Kidney tubule cell (primary cell): ENCODE measurements at places on chromosomes 1 and 21.
A peak's percentile ranks its signal among the peaks of the same experiment; 100 is the strongest.

- peak; percentile 10 for DNase-seq
These were observed 55.4 kb upstream of the SCYL3 start for GRCh38 chr1:169949139-169949538.

- DNase-seq = no peak
These were observed 28.2 kb downstream of the RNF220 start for GRCh38 chr1:44433209-44433608.

DNA sequence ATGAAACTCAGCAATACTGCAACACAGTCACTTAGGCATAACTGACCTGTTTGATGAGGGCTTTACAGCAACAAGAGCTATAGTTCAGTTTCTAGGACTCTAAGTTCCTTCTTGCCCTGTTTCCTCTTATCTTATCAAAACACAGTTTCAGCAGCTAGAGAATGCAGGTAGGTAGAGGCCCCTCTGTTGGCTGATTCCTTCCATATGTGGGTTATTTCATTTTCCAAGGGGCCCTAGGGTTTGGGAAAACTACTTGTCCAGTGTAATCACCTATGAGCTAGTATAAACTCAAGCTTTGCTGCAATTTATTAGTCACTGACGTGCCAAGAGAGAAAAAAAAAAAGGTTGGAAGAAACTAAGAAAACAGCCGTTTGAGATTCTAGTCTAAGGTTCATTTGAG is 607.7 kb upstream of the USP24 start:
- no peak for DNase-seq

DNA sequence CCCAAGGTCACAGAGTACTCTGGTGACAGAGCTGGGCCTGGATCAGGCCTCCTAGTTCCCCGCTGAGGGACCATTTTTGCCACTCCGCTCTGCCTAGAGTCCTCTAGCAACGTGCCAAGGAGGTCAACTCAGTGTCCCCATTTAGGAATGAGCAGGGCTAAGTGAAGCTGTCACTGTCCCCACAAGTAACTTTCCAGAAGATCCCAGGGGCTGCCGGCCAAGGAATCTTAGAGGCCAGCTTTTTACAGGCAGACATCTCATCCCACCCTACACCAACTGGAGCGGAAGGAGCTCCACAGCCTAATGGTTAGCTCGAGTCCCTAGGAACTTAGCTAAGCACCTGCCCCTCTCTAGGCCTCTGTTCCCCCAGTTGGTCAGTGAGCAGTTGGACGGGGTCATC is 59.7 kb downstream of the VWA5B1 start:
- DNase-seq = no peak

DNA sequence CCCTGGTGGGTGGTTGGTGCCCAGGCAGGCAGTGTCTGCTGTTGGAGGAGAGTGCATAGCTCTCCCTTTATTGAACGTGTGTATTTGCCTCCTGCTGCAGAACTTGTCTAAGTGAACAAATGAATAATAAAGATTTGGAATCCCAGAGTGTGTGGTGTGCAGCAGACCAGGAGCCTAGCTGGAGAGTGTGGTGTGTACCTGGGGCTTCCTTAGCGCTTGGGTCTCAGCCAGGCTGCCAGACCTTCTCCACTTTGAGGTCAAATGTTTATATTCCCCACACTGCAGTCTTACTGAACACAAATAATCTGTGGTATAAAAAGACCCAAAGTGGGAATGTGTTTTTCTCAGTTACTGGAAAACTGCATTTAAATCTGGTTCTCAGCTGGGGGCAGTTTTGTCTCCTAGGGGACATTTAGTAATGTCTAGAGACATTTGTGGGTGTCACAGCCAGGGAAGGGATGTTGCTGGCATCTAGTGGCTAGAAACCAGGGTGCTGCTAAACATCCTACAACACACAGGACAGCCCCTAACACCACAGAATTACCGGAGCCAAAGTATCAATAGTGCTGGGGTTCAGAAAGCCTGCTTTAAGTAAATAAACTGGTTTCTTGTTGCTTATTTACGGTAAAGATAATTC is 23.6 kb downstream of the SLC37A1 start:
- no peak for DNase-seq

GRCh38 chr1:223140611-223141405 is 2.2 kb downstream of the TLR5 start:
- peak; percentile 17 for DNase-seq

GRCh38 chr1:61269602-61270001 is 187.2 kb downstream of the NFIA start:
- DNase-seq = no peak

DNA sequence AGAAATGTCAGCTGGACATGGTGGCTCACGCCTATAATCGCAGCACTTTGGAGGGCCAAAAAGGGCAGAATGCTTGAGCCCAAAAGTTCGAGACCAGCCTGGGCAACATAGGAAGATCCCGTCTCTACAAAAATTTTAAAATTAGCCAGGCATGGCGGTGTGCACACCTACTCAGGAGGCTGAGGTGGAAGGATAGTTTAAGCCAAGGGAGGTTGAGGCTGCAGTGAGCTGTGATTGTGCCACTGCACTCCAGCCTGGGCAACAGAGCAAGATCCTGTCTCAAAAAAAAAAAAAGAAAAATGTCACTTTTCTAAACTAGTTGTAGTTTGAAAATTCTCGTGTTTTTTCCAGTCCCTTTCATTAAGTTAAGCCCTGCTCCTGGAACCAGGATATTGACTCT is 9.1 kb downstream of the CLSTN1 start:
- DNase-seq = no peak

- DNase-seq = no peak
These were observed 15.4 kb upstream of the RNU1-4 start for GRCh38 chr1:16724718-16725438.

DNA sequence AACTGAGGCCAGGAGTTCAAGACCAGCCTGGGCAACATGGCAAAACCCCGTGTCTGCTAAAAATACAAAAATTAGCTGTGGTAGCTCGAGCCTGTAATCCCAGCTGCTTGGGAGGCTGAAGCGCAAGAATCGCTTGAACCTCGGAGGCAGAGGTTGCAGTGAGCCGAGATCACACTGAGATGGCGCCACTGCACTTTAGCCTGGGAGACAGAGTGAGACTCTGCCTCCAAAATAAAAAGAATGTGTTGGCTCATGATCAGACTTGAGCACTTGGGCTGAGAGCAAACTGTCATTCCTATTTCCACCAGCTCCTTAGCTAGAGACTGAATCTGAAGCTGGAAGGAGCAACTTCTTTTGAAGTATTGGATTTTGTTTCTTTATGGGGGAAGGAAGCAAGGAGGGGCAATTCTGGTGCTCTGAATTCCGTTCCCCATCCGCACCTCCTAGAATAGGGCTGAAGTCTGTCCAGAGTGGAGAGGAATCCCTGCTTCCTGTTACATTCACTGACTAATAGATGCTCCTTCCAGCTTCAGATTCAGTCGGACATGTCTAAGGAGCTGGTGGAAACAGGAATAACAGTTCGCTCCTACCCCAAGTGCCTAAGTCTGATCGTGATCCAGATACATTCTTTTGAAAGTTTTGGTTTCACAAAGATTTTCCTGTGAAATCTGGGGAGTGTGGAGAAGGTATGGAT is 3.8 kb downstream of the ZNF672 start:
- DNase-seq = peak; percentile 57

- no peak for DNase-seq
These were observed 2.2 kb upstream of the HFM1 start for GRCh38 chr1:91406773-91407389.

DNA sequence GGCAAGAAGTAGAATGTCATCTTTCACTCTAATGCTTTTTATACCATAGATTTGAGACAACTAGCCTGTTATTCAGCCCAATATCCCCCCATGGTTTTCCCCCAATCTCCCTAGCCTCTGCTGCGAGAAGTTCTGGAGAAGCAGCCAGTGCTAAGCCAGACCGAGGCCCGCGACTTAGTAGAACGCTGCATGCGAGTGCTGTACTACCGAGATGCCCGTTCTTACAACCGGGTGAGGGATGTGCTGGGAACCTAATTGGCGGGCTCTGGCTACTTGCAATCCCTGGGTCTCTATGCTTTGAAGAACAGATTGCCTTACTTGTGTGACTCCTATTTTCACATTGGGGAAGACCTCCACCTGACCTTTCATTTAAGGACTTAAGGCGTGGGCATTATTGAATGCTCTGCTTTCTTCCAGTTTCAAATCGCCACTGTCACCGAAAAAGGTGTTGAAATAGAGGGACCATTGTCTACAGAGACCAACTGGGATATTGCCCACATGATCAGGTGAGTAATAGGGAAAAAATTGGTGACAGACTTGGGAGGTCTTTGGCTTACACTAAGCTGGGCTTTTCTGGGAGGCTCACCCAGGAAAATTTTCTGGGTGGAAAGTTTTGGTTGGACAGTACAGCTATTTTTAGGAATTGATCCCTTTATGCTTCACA is 1.9 kb downstream of the PSMB4 start:
- DNase-seq = peak; percentile 41

GRCh38 chr21:34913811-34914210 is 135.3 kb downstream of the RUNX1 start:
- no peak for DNase-seq

GRCh38 chr1:211287218-211287617 is 28.1 kb downstream of the RCOR3 start:
- DNase-seq = no peak

DNA sequence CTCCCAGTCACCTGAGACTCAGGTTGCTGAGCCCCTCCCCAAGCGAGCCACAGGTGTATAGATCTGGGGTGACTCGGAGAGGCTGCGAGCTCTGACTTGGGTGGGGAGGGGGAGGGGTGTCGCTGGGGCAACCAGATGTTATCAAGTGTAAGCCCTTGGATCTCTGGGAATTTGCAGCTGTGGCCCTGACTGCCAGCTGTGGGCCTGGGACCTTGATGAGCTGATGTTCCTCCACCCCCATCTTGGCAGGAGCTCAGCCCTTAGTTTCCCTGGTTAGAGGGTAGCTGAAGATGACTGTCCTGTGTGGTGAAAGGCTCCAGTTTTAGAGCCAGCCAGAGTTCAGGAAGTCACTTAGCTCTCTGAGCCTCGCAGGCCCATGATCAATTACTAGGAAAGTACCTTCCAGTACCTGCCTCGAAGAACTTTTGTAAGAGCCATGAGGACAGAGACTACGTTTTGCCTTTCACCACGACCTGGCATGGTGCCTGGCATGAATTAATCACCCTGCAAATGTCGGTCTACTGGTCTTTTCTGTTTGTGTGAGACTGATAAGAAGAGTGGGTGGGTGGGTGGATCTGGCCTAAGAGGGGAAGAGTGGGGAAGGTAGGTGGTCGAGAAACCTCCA is 55.8 kb downstream of the YARS1 start:
- DNase-seq = peak; percentile 94

DNA sequence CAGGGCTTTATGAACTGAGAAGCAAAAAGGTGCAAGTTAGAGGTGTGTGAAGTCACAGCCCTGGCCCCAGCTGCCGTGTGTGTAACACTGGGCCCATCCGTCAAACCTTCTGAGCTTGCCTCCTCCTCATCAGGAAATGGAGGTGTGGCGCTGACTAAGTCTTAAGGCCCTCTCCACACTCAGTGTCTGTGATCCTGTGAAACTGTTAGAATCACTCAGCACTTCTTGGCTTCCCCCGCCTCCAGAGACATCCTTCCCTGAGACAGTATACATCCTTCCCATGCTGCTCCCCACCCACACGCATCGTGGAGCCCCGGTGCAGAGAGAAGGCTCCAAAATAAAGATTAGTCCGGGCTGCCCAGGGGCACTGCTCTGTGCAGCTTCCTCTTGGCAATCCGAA is 33.3 kb downstream of the LRP8 start:
- DNase-seq = peak; percentile 73

GRCh38 chr1:91884459-91885212 is 1.3 kb downstream of the TGFBR3 start:
- DNase-seq = peak; percentile 51

DNA sequence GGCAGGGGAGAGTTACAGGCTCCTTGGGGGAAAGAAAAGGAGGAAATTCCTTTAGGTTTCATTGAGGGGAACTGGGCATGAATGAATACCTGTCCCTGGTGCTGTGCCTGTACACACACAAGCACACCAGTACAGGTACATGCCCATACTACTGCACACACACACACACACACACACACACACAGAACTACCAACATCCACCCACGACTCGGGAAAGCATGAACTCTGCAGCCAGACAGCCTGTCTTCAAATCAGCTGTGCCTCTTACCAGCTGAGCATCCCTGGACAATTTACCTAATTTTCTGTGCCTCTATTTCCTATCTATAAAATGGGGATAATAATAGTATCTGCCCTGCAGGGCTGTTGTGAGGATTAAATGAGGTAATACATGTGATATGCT is 7.2 kb upstream of the GRIK3 start:
- no peak for DNase-seq

GRCh38 chr1:31033598-31033997 is 31.9 kb downstream of the PUM1 start:
- no peak for DNase-seq
